ENCODE measurements at places on chromosomes 6 and 20.

DNA sequence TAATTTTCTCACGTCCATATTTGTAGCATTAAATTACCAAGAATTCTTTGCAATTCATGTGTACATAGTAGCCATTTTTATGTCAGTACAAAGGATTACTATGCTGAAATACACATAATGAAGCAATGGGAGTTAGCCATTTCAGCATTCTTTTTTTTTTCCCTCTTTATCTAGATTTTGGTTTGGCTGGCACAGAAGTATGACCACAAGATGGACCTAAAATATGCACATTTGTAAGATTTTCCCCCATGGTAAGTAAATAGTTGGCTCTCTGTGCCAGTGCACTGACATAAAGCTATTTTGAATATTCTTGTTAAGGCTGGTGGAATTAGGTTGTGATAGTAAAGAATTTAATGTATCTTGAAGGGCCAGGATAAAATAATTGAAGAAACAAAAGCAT, 486.1 kb upstream of the BTBD3 start:
- DNase-seq = no peak

DNA sequence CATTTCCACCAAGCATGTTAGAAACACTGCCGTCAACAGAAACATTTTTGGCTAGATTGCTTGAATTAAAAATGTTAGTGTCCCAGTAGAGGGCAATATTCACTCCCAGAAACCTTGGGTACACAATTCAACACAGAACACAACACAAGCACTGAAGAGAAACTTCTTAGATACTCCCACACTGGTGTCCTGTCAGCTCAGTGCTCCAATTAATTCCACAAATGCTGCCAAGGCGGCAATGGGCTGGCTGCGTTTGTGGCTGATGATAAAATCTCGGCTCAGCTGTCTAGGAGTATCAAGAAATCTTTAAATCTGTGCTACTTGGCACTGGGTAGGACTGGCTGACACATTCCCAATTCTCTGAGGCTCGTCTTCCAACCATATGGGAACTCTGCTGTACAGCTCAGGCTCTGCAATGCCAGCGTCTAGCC, 39.3 kb downstream of the BEND3 start:
- no peak for DNase-seq

GRCh38 chr6:132147530-132148011, 196.4 kb upstream of the CCN2 start:
- DNase-seq = no peak

DNA sequence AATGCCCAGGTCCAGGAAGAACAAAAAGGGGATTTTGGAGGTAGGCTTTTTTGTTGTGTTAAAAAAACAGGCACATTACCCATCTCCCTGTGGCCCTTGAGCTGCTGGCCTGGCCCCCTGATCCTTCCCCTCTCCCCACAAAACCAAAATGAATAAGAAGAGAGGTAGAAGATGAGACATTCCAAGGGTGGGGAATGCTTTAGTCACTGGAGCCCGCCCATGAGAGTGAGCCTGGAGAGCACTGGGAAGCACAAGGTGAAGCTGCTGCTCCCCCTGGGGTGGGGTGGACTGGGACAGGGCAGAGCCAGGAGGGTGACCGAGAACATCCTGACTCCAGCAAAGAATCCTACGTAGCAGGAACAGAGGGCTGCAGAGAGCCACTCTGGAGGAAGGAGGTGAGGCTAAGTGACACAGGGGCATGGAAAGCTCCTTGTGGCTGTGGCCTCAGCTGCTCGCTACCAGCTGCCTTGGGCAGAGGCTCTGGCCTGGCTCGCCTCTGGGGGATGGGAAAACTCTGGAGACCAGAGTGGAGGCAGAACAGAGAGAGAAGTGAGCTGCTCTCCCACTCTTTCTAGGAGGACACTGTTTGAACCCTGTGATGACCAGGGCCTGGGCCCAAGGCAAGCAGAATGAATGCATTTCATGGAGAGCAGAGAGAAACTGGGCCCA, 48.3 kb downstream of the AKAP7 start:
- no peak for DNase-seq

- DNase-seq = no peak
Measured at GRCh38 chr20:37314099-37314498, 24.6 kb downstream of the MANBAL start.

DNA sequence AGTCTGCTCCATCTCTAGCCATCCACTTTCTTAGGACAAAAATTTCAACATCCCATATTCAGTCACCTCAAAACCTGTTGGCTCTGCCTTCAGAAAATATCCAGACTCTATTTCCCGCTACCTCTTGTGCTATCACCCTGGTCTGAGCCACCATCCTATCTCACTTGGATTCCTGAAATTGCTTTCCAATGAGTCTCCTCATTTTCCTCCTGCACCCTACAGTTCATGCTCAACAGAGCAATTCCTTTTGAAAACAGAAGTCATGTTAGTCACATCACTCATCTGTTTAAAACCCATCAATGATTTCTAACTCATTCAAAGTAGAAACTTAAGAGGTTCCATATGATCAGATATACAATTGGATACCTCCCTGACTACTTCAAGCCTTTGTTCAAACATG, 229.9 kb downstream of the ADGRG6 start:
- DNase-seq = no peak

GRCh38 chr6:3031857-3032640, 32.4 kb downstream of the NQO2 start:
- DNase-seq = no peak

DNA sequence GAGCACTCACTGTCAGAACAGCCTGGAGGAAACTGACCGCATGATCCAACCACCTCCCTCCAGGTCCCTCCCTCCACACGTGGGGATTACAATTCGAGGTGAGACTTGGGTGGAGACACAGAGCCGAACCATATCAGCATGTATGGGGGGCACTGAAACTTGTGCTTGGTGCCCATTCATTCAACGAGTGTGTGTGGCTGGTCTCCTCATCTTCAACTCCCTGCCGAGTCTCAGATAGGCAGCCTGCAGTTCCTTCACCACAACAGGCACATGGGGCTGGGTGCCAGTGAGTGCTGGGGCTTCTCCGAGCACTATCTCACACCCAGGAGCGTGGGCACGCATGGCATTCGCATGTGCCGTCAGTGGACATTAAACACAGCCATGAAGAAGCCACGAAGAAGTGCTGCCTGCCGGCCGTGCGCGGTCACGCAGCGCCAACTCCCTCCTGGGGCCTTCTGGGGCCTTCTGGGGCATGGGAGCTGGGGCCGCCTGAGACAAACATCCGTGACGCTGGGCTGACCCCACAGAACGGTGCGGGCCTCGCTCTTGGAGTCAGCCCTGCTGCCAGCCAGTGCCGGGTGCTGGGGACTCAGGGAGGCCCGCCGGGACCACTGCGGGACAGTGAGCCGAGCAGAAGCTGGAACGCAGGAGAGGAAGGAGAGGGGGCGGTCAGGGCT, 714 bp upstream of the RTEL1 start:
- no peak for DNase-seq

GRCh38 chr6:30880698-30881252, 3.5 kb upstream of the DDR1 start:
- DNase-seq = no peak

DNA sequence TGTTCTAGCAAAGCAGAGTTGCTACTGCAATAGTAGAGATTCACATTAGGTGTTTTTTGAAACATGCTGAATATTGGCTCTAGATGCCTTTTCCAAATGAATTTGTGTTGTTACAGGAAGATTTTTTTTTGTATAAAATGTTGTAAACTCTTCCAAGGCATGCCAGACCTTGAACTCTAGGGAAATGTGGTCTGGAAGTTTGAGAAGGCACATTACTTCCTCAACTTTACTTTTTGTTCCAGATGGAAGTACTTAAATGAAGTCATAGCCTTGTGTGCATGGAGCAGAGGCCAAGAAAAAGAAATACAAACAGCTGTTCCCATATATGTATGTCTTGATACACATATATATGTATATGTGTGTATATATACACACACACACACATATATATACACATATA, 585.7 kb upstream of the MARCKS start:
- DNase-seq = no peak

- DNase-seq = no peak
Measured at GRCh38 chr6:93266116-93266817, 153.1 kb downstream of the EPHA7 start.

GRCh38 chr20:17881741-17882064, 86.9 kb downstream of the SNX5 start:
- no peak for DNase-seq

DNA sequence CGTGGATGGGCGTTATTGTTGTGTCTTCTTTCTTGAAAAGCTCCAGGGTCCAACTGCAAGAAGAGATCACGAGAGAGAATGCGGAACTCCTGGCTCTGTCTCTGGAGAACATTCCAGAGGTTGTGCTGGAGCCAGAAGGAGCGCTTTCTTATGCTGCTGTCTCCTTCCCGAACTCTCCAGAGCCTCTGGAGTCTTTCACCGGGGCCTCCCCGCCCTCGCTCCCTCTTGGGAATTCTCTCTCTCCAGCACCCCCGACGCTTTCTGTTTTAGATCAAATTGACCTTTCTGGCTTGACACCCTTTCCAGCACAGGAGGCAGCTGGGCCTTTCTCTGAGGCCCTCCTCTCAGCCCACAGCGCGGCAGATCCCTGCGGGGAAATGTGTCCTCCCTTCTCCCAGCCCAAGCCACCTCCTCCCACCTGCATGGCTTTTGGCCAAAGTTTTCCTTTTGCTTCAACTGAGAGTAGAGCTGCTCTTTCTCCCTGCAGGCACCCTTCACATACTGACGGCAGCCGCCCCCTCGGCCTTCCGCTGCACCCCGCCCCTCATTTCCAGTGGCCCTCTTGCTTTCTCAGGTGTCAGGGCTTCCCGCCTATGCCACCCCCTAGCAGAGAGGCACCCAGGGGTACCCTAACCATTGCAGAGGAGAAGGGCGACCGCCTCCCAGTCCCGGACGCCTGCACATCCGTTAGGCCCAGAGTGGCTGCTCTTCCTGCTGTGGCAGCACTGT, 6.6 kb upstream of the CCR6 start:
- DNase-seq = no peak

GRCh38 chr20:48892891-48893290, 28.6 kb upstream of the ARFGEF2 start:
- no peak for DNase-seq

DNA sequence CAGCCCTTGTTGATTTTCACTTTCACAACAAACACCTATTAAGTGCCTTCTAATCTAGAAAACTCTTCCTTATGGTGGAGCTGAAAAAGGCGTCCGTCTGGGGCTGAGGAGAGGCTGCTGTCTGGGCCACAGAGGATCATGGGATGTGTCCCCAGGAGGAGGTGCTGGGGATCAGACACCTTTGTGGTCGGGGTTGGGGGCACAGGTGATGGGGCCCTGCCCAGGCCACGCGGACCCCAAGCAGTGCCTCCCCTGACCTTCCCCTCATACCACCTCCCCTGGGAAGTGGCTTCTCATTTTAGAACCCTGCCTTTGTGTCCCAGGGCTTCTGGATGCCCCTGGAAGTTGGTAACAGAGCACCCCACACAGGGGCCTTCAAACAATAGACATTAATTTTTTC, 41.1 kb downstream of the SUN5 start:
- no peak for DNase-seq

DNA sequence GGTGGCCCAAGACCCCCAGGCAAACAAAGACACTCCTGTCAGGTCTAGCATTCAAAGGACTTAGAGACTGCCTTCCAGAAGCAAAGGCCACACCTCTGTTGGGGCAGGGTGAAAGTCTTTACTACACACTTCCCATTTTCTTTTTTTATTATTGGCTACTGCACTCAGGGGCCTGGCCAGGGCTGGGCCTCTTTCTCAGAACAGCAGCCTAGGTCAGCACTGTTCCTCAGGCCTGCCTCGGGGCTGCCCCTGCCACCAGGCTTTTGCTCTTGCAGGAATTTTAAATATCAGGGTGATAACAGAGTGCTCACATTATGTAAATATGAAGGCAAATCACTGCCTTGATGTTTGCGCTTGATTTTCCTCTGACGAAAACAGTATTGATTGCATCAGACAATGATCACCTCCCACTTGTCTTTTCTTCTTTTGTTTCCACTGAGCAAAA, 18.5 kb downstream of the GSTA4 start:
- no peak for DNase-seq

DNA sequence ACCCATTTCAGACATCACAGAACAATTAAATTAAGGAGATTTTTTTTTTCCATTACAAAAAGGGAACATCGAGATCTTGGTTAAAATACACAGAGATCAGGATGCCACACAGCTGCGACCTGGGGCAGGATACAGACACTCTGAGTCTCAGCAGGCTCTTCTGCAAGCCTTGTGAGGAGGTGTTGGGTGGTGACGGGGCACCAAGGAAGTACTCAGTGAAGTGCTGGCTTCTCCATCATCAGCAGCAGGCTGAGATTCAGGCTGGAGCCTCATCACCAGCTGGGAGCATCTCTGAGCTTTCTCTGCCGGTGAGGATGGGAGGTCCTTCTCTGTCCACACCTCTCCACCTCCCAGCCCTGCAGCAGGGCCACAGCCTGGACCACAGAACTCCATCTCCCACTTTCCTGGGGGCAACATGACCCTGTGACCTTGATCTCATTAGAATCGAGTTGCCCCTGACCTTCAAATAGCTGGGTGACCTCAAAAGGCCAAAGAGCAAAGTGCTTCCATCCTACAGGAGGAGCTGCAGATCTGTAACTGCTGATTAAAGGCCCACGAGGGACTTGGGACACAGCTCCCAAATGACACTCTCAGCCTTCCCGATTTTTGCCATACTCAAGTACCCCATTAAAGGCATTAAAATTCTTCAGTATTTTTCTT, 16.0 kb downstream of the PMEPA1 start:
- DNase-seq = no peak

DNA sequence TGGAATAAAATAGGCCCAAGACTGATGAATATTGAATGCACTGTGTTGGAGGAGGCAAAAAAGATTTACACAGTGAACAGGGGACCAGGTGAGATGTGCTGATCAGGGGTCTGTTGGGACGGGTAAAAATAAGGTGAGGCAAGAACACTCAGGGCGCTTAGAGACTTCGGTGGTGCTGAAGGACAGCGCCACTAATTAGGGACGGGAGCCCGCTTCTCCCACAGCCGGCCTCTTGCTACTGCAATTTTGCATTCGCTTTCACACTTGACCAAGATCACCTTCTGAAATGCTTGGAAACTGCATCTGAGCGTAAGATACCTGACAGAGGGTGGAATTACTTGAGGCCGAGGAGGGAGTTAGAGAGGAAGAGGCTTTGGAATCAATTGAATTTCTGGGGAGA, 7.3 kb downstream of the TFAP2D start:
- DNase-seq = no peak

DNA sequence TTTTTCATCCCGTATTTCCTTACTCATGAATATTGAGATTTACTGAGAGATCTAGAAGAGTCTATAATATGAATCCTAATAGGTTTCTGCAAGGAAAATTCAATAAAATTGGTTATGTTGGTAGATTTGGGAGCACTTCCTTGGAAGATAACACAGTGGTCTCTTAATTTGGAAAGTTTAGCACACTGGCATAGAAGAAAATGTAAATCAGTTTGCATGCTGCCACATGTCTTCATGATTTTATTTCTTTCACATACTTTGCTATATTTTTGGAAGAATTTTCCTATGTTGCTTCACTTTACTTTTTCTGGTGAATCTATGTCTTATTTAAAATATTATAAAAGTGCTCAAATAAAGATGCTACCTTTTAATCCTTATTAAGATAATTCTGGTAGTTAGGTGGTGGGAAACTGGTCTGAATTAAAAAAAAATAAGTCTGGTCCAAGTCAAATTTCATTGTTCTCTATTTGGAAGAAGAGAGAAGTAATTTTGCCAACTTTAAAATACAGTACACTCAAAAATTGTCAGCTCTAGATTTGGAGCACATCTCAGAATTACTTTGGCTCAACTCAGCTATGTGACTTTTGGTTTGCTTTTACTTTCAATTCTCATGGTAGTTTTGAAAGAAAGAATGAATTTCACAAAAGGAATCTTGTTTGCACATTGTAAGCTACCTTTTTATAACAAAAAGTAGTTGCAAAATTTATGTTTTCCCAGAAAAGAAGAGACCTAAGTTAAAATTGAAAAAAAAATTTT, 197.3 kb downstream of the CENPW start:
- no peak for DNase-seq
